ENCODE measurements at places on chromosomes 11 and 22. TPM values are rescaled to one million over a fixed set of nuclear protein-coding genes. Genes with fewer than 3 reads are reported as not detected.

DNA sequence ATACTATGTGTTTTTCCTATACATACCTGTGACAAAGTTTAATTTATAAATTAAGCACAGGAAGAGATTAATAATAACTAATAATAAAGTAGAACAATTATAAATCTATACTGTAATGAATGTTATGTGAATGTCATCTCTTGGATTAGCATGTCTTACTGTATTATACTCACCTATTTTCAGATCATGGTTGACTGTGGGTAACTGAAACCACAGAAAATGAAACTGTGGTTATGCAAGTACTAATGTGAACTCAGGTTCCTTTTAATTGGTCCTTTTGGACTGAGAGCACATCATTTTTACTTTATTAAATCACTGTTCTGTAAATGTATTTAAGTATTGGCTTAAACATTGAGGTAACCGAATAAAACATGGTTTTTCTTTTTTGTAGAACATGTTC is 108.8 kb downstream of the PPP6R3 start:
- no peak for DNase-seq

DNA sequence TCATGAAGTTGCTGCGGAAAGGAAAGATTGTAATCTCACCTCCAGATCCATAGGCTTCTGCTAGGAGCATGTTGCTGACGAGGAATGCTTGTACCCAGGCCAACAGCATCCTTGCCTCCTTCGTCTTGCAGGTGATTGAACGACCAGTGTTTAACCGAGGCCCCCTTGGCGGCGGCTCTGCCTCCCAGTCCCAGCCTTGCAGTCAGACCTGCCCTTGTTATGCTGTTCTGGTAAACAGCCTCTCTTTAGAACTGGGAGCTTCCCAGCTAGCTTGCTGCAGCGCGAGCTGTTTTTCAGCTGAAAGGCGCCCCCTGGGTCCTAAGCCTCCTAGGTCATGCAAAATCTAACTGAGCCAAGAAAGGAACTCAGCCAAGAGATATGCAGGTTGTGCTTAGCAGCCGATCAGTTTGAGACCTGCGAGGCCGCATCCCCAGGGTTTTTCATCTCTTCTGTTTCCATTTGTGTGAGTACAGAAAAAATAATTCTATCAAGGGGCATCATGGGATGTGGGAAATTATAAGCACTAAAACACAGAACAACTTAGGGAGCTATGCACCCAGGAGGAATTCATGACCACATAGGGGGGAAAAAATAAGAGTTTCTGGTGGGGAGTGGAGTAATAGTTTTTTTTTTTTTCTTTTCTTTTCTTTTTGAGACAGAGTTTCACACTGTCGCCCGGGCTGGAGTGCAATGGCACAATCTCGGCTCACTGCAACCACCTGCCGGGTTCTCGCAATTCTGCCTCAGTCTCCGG is at the start of gene PIK3IP1:
Gene PIK3IP1, minus strand, starts transcription at position 253 of the 754 bp plus-strand sequence. Its CDS starts 144 bp downstream, at position 109.
- peak; percentile 83 for DNase-seq

The P2RY6 gene
- total RNA-seq: not detected

DNA sequence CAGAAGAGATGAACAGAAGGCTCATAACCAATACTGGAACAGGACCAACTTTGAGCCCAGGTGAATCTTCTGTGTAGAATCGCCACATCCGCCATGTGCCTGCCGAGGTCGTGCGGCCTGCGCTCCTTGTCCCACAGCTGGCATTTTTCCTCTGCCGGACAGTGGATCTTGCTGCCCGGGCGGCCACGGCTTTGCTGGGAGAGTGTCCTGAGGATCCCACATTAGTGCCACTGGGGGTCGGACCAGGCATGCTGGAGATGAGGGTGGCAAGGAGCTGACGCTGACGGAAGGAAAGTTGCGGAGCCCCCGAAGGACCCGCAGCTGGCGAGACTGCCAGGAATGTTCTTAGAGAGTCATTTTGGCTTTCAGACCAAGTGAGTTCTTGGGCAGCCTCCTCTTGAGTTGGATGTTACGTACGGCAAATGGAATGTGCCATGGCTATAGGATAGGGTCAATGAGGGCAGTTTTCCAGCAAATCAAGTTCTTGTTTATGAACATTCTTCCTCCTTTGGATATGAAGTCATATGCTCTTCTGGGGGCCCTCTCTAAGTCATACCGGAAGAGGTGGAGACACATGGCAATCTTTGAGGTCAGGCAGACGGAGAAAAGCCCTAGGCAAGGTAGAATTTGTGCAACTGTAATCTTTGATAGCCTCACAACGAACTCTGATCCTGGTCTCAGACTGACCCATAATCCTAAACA is 57.4 kb upstream of the NUP160 start:
- no peak for DNase-seq

The RAPSN gene
- 0.34 TPM for total RNA-seq

The FAM180B gene
- not detected for total RNA-seq

DNA sequence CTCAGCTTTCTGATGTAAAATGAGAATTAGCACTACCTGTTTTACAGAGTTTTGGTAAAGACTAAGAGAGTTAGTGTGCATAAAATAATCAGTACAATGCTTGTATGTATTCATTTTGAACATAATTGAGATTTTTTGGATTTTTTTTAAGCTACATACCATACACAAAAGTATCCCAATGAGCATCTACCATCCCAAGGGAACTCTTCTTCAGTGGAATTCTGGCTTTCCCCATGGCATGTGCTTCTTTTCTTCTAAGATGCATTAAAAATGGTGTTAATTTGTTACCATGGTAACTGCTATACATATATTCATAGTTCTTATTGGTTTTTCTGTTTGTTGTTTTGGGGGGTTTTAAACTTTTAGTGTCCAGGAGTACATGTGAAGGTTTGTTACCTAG is 17.7 kb downstream of the OR8D1 start:
- no peak for DNase-seq

The ATL3 gene
- 22.2 TPM for total RNA-seq

The BEST1 gene
- total RNA-seq: 0.23 TPM

The USP35 gene
- total RNA-seq: 6.8 TPM

The SYT9 gene
- total RNA-seq: 2.4 TPM

The SCGB2A2 gene
- total RNA-seq: not detected

GRCh38 chr11:113551645-113552044 is 76.4 kb upstream of the DRD2 start:
- DNase-seq: no peak

DNA sequence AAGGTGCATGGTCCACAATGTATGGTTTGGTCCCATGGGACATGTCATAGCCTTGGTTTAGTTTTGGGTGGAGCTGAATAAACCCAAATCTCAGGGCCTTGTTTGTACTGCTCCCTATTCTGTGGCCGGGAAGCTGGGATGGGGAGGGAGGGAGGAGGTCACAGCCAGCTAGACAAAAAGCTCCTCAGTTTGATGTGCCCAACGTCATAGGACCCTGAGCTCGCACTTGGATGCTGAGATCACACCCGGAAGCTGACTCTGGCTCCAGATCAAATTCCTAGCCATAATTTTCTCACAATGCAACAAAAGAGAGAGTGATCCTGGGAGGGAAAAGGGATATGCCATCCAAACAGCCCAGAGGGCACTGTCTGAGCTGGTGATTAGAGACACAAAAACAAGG is 1.5 kb downstream of the HSPB2 start:
- no peak for DNase-seq

DNA sequence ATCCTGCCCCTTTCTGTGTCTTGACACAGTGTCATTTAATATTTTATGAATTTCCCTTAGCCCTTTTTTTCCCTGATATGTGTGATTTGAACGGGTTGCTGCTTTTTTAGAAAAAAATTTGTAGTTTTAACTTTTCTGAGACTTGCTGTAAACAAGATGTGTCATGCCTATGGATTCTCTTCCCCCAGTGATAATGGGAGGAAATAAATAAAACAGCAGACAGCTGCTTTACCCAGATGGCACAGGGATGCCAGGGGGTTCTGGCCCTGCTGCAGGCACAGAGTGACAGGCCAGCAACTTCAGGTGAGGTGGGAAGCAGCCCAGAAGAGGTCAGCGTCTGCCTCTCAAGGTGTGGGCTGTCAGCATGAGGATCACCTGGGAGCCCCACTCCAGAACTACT is 266.9 kb downstream of the KIRREL3 start:
- DNase-seq: no peak

Data from H1 (cell line).